EH (cell line): ENCODE measurements at places on chromosomes 7 and 10.

DNA sequence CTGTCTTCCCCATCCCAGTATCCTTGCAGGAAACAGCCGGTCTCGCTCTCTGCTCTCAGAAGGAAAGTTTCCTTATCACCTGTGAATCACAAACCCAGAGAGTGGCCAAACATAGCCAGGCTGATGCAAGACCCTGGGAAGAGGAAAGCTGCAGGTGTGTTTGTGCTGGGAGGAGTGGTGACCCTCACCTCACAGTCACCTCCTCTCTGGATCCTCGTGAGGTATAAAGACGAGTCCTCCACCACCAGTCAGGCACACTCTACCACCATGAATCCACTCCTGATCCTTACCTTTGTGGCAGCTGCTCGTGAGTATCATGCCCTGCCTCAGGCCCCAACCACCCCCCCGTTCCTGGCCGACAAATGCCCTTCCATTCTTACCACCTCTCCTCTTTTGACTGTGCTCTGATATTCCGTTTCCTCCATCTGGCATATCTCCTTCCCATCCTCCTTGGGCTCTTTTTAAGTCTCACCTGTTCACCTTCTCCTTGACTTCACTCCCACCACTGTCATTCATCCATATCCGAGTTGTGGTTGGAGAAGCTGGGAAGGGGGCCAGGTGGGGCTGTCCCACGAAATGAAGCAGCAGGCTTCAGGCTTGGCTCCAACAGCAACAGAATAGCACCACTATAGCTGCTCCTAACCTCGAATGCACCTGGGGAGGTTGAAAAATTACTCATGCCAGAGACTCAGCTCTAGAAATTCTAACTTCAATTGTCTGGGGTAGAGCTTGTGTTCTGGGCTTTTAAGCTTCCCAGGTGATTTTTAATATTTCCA is at the start of gene PRSS1:
TSS of gene PRSS1 (plus strand) at position 255 of the 776 bp plus-strand sequence. CDS start at position 268, 13 bp downstream.
- no peak for DNase-seq

DNA sequence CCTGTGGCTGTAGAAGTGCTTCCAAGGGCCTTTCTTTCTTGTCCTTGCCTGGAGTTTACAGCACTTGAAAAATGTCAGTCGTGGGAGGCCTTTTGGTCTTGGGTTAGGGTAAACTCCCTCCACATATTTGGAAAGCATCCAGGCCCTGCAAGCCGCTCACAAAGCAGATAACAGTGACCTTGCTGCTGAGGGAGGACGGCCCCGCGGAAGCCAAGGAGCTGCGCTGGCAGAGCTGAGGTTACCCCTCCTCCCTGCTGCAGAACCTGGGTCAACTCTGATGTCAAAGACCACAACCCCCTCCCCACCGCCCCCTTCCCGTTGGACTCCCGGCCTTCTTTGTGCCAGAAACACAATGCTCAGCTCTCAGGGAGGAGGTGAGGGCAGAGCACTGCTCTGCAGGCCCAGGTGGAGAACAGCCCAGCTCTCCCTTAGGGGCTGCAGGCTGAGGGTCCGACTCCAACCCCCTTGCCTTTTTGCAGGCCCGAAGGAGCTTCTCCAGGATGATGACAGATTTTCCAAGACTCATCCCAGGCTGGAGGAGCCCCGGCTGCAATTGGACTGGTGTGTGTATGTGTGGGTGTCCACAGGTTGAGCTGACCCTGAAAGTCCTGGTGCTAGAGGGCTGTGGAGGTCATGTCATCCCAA is 957.6 kb upstream of the ZNF722 start:
- DNase-seq, result no peak

- DNase-seq, result peak; percentile 98
Observed at GRCh38 chr7:30168835-30169573, 34.2 kb downstream of the MTURN start.

DNA sequence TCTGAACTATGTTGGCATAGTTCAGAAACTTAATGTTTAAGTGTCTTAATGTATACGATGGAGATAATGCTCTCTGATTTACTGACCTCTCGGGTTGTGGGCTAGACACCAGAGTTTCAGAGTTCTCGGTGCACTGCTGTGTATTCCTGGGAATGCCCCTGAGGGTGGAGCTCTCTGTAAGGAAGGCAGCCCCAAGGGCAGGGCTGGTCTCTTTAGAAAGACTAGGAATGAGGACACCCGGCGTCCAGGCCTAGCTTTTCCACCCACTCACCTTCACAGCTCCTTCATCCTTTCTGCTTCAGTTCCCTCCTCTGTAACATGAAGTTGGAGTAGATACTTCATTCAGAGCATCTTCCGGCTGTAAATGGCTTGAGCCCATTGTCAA is 536.6 kb upstream of the GALNT17 start:
- DNase-seq, result no peak

DNA sequence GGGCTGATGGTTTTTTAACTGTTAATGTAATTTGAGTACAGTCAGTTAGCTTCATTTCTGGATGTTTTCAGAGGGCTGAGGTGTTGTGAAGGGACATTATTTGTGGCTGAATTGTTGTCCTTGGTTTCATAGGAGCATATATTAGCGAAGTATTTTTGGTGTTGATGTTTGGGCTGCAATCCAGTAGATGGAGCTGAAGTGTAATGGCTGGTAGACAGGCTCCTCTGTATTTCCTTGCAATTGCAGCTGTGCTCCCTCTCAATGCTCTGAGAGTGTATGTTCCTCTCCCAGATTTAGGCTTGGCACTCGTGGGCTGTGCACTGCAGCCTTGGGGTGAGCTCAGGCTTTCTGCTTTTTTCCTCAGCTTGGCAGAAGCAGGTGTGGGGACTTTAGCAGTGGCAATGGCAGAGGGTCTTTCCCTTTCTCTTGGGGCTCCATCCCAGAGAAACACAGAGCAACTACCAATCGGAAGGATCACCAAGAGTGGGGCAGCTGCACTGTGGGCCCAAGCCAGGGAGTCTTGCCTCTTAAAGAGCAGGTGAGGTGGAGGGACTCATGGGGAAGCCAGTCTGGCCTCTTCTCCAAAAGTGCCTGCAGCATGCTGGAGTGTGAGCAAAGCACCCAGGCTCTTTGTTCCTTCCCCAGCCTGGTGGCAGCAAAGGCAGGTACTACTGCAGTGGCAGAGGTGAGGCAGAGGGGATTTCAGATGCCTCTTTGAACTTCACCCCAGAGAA is 544.4 kb downstream of the SH2D4B start:
- no peak for DNase-seq

GRCh38 chr10:36538953-36539586 is 586.3 kb upstream of the ANKRD30A start:
- DNase-seq, result peak; percentile 83

- no peak for DNase-seq
Observed at GRCh38 chr7:120337308-120337907, 64.4 kb downstream of the KCND2 start.

GRCh38 chr10:110335314-110336064 is 30.8 kb upstream of the SMNDC1 start:
- DNase-seq, result no peak

GRCh38 chr7:152177681-152178404 is 152.4 kb downstream of the GALNT11 start:
- DNase-seq, result peak; percentile 34
